Left kidney (tissue), 8 donors: ENCODE measurements at places on chromosomes 1 and 21. TPM values are rescaled to one million over a fixed set of nuclear protein-coding genes. Genes with fewer than 3 reads are reported as not detected.

Gene AVPR1B
- 0.85 TPM for polyA plus RNA-seq

Gene KCNQ4
- 2.0 TPM for polyA plus RNA-seq

DNA sequence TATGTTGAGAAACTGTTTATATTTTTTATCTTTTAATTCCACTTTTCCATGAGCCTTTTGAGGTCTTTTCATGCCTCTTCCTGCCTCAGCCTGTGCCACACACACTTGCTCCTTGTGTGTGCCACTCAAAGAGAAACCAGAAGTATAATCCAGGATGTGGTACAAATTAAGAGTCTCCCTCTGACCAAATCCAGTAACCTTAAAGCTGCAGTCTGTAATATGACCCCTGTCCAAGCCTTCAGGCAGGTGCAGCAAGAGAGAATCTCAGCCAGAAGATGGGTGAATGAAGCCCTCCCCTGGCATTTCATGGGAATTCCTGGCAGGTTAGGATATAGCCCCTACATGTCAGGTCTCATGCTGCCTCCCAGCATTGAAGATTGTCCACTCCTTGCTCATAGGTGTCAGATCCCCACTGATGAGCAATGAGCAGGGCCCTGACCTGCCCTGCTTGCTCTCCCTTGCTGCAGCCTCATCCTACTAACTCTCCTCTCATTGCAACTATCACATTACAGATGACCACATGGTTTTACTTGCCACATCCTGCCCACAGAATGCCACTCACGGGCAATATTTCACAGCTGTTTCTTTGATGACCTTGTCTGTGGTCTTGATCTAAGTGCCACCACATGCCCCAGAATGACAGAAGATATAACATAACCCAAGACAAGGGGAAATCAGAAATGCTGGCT lies 169.3 kb downstream of the SEC16B start:
- no peak for DNase-seq

GRCh38 chr1:237429252-237429651 lies 387.3 kb downstream of the RYR2 start:
- no peak for DNase-seq
